NCI-H1436 treated with DMSO at 0.1 percent for 48 hours (cell line): ENCODE measurements at places on chromosomes 7 and 10.

DNA sequence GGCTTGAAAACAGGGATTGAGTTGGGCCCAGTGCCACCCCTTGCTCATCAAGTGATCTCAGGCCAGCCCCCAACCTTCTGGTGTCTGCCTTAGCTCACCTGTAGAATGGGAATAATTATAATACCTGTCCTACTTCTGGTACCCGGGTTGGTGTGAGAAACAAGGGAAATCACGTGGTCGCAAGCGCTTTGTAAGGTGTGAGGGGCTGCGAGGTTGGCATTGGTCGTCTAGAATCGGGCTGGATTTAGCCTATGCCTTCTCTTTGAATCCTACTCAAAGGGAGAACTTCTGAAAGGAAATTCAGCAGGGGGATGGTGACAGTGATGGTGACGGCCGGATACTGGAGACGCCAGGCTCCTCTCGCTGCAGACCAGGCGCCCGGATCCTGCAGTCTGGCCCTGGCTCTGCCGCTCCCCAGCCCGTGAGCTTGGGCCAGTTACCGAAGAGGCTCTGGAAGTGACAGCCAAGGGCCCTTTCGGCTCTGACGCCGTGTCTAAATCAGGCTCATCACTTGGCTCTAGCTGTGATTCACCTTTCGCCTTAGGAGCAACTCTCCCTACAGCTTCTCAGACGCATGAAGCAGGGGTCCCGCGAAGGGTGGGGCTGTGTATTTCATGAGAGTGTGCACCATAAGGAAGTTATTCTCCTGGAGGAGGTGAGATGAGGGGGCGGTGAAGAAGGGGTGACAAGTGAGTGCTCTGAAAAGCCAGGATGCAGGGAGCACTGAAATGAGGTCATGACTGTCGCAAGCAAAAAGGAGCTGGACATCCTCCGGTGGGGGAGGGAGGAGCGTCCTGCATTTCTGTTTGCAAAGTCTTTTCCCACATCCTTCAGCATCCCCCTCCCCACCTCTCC is 4.0 kb upstream of the CREB5 start:
- no peak for DNase-seq

GRCh38 chr10:35464825-35465456 is 128.6 kb downstream of the CCNY start:
- DNase-seq = no peak

DNA sequence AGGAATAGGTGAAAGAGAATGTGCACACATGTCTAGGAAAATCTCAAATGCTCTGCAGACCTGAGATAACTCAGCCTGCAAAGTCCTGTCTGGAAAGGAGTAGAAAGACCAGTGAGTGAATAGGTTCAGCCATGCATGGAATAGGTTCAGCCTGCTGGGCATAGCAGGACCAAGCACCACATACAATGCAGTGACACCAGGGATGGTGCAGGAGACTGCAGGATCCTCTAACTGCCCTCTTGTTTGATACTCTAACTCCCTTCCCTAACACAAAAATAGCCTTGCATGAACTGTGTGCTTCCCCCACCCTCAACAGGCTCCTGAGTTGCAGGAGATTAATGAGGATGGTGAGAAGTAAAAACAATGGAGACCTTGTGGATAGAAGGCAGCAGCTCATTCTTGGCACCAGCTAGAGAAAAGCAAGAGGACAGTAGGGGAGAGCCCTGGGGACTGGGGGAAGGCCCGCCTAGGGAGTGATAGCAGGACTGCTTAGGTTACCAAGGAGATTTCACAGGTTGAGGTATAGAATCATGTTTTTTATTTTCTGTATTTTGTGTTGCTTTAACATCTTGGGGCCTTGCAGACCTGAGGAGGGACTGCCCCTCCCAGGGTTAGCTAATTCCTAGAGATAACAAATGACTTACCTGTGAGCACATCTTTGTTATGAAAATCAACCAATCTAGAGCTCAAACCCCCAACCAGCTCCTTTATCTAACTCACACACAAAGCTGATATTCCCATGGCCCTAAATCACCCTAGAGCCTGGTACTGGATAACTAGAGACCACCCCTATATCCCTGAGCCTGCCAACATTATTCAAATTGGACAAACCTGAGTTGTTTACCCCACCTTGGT is 187.8 kb downstream of the PLPP4 start:
- no peak for DNase-seq

GRCh38 chr7:15885678-15886077 is 199.2 kb upstream of the MEOX2 start:
- no peak for DNase-seq

DNA sequence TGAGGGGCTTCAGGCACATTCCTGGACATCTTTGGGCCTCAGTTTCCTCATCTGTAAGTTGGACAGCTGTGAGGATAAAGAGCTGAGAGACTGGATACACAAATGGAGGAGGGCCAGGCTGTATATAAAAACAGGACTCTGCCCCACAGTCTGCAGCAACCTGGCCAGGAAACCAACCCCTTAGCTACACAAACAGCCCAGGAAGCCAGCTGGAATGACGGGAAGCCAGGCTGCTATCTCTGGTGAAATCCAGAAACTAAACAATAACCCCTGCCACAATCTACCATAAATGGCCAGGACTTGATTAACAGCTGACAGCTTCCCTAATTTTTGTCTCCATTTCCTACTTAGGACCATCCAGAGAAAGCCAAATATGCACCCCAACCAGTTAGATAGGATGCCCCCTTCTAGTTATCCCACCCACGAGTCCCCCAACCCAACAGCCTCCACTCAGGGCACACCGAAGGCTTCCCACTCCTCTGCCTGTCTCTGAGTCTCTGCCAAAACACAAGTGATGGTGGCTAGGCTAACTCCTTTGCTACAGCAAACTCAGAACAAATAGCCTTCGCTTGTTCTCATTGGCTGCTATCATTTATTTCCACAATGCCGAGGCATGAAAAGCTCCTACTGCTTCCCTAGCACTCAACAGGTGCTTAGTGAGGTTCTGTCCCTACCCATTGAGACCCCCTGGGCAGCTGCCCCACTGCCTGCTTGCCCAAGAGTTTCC is 110.0 kb upstream of the TCF7L2 start:
- DNase-seq = no peak
